ENCODE measurements at places on chromosomes 2 and 18.
A peak's percentile ranks its signal among the peaks of the same experiment; 100 is the strongest.

GRCh38 chr2:64442277-64442676, 11.7 kb upstream of the LGALSL start:
- no peak for DNase-seq

GRCh38 chr2:206336861-206337260, 62.4 kb downstream of the ZDBF2 start:
- DNase-seq = no peak

- peak; percentile 43 for DNase-seq
These were observed 15.8 kb downstream of the PTPN18 start for GRCh38 chr2:130371723-130372054.

DNA sequence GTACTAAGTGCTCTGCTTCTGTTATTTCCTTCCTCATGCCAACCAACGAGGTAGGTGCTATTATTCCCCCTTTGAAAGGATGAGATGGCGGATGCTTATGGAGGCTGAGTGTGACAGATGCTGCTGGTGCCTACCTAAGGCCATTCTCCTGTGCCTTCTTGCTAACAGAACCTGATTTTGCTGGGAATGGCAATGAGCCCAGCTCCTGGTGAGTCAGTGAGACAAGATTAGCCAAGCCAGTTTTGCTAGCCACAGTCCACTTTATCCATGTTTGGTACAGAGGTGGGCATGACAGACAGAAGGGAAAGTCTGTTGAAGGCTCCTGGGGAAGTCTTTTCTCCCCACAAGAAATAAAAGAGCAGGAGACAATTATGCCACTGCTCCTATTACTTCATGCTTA, 43.7 kb upstream of the TMEM163 start:
- no peak for DNase-seq

DNA sequence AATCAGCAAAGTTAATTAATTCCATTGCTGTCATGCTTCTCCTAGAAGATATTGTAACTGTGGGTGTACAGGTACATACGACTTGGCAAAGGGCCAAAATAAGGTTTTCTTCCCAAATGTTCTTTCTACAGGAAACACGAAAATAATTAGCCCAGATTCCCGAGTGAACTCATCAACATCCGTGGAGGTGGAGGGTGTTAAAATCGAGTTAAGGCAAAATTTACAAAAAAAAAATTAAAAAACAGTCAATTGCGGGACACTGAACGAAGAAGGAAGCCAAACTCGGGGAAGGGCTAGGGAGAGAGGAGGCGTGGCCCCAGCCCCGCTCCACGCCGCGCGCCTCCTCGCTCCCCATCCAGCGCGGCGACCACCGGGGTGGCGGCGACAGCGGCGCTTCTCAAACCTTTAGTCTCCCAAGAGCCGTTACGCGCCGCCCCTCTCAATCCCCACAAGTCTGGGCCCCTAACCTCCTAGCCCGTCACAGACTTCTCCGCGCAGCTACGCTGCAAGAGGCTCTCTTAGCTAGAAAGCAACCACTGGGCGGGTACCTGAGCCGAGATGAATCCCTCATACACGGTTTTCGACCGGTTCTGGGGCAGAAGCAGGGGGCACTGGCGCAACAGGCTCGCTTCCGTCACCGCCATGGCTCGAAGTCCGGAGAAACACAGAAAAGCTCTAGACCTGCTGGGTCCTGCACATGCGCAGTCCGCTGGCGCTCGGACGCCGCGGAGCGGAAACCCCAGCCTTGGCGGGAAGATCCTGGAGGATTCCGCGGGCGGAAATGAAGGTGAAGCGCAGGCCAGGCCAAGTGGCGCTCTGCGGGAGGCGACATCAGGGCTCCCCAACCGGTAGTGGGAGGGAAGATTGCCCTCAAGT, at the start of gene FANCL:
Gene FANCL, minus strand, starts transcription at position 656 of the 876 bp plus-strand sequence. Its CDS starts 12 bp downstream, at position 644.
- DNase-seq = peak; percentile 81

GRCh38 chr2:18637196-18637595, 47.8 kb upstream of the NT5C1B start:
- no peak for DNase-seq

GRCh38 chr2:108969856-108970255, 19.2 kb downstream of the EDAR start:
- DNase-seq = no peak

DNA sequence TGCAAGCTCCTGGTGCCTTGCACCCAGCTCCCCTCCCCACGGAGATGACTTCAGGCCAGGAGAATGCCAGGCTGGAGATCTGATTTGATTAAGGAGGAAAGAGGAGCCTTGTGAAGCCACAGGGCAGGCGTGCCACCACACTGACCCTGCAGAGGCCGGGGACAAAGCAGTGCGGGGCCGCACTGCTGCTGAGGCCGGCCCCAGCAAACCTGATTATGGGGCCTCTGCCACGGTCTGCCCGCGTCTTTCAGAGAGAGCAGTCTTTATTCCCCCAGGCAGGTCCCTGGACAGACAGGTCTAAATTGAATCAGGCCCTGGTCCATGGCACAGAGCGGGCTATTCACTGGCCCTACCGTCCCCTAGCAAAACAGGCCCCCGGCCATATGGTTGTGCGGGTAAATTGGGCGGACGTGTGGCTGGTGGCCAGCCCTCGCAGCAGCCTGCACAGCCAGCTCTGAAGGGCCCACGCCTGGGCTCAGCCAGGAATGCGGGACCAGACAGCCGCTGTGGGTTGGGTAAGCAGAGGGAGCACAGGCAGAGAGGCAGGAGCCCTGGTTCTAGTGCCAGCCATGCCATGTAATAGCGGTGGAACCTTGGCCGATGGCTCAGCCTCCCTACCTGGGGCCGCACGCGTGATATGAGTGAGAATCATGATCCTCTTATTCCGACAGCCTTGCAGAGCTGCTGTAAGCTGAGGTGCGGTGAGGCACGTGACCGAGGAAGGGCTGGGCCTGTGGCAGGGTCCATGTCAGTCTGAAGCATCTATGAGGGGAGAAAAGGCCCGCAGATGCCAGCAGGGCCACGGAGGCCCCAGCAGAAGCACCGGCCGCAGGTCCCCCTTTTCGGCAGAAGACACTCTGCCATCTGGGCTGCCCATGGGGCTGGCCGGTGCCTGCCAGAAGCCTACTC, 97.3 kb upstream of the MYCN start:
- no peak for DNase-seq

GRCh38 chr2:104853534-104854497, at the start of gene POU3F3:
TSS of gene POU3F3 (plus strand) at chr2:104854115. CDS start at chr2:104855511, 1,396 bp downstream.
- peak; percentile 57 for DNase-seq

- peak; percentile 74 for DNase-seq
These were observed 31.9 kb upstream of the CREG2 start for GRCh38 chr2:101419096-101419663.

- no peak for DNase-seq
These were observed 65.7 kb upstream of the CTAGE1 start for GRCh38 chr18:22483407-22483806.

DNA sequence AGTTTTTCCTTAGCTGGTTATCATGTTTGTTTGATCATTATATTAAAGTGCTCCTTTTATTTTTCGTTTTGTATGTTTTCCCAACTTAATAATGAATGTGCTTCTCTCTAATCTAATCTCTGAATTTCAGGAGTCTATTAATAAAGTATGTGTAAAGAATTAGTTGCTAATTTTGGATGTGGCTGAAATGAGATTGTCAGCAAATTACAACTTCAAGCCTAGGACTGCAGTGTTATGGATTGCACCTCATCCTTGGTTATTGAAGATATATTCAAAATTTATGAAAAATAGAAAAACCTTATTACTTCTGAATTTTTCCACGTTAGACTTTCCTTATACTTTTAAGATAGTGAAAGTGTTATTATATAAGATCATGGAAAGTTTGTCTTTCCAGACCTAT, 227.7 kb downstream of the NEDD4L start:
- no peak for DNase-seq

DNA sequence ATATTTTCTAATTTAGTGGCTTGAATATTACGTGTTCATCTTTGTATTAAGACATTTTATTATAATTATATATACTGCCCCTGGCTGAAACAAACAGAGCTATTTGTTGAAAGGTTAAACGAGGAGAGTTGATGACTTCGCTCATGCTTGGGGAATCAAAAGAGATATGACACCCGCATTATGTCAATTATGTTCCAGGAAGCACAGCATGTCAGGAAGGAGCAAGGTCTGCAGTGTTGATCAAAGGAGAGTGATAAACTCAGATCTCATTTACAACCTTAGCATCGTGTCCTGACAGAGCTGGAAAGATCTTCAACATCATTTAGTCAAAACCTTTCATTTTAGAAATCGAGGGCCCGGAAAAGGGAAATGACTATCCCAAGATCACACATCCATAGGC, 510.1 kb downstream of the TDRD15 start:
- DNase-seq = no peak

- DNase-seq = no peak
These were observed 91.2 kb upstream of the ARL4C start for GRCh38 chr2:234588054-234588430.

GRCh38 chr2:96521219-96521618, 15.3 kb upstream of the ARID5A start:
- DNase-seq = no peak

GRCh38 chr2:55155764-55156281, 76.3 kb downstream of the CLHC1 start:
- DNase-seq = peak; percentile 53

GRCh38 chr2:1854729-1855547, 110.6 kb upstream of the PXDN start:
- peak; percentile 28 for DNase-seq

DNA sequence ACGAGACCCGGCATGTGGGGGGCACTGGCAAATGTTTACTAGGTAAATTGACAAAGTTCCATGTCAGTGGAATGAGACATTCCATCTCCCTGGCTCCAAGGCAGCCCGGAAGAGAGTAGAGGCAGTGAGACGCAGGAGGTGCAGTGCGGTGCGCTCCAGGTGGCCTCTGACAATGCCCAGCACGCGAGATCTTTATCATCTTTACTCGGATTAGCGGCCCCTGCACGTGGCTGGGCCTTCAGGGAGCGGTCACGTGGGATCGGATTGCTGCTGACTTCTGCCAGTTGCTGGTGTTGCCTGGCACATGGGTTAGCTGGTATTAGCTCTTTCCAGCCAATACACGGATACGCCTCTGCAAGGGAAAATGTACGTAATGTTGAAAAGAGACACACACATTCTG, 151.2 kb upstream of the ALKAL2 start:
- DNase-seq = no peak

DNA sequence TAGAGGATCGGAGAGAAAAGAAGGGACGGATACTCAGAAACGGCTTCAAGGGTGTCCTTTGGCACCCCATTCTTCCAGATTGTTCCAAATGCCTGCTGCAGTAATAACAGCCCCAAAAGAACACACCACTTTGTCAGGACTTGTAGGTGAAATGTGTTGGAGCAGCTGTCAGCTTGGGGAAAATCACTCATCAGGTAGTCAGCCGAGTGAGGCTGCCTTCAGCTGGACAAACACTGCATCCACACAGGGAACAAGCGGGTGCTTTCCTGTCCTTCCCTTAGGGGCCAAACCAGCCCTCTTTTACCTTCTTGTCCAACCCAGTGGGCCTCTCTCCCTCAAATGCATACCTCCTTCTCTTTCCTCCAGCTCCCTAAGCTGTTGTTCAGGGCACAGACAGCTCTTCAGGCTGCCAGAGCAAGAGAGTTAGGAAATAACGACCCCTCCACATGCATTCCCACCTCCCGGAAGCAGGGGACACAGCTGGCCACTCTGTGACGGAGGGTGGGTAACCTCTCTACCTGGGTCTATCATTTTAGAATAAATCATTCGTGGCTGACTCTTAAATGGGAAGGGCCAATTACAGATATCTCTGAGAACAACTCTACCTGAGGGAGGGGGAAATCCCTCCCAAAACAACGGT, 48.1 kb downstream of the BCL11A start:
- DNase-seq = no peak

DNA sequence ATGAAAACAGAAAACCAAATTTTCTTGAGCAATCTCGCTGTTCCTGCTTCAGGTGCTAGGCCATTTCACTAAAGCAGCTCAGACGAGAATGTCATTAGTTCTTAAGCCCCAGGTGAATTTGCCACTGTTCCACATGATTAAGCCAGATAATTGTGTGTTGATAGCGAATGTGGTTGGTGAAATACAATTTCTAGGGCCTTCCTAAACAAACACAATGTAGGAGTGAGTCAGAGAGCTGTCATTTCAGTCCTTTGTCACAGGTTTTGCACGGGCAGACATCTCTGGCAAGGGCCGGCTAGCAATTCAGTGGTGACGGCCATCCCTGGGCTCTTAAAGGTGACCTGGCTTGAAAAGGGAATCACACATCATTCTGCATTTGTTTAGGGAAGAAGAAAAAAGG, 170.7 kb downstream of the TMEM182 start:
- DNase-seq = no peak

DNA sequence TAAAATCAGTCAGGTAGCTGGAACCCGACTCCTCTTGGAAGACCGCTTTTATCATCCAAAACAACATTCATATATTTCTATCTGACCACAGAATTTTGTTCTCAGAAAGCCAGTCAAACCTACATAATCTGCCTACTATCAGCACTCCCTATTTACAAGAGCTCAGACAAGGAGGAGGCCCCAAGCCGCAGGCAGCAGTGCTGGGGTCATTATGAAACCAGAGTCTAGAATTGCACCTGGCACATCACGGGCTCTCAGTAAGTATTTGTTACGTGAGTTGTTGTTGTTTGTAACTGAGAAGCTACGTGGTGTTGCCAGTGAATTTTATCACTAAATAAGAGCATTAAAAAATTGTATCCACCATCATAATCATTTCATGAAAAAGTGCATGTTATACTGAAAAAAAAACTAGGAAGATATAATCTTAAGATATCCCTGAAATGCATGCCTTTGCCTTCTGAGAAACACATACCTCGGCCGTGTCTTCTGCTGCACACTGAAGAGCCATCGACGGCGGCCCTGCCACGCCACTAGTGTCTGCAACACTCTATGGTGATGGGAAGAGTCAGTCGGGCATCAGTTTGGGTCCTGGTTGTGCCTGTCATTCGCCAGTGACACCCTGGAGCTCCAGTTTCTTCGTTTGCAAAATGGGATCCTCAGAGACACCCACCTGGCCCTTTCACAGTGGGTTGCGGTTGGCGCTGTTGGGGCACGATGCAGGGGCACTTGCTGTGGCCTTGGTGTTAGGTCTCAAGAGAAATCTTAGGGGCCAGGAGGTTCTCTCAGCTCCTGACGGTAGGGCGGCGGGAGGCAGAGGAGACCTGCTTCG, 505.9 kb downstream of the EIPR1 start:
- DNase-seq = no peak

Data from fibroblast of mammary gland (primary cell).